ENCODE measurements at places on chromosomes 6 and 20.
A peak's percentile ranks its signal among the peaks of the same experiment; 100 is the strongest.

DNA sequence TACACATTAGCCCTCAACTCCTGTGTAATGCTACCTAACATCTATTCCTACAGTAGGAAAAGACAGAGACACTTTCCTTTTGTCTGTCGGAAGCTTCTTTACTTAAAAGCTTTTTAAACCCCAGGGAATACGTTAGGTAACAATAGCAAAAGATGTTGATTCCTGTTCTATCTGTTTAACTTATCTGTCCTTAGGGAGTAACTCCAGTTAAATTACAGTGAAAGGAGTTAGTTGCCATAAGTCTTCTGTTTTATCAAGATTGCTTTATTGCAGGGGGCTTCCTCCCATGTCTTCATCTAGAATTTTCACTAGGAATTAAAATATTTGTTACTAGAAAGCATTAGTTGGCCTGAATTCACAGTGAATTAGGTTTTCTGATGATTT, 26.2 kb downstream of the TOP1 start:
- no peak for DNase-seq

- DNase-seq: no peak
These were observed 38.5 kb downstream of the DLGAP4 start for GRCh38 chr20:36344517-36345132.

DNA sequence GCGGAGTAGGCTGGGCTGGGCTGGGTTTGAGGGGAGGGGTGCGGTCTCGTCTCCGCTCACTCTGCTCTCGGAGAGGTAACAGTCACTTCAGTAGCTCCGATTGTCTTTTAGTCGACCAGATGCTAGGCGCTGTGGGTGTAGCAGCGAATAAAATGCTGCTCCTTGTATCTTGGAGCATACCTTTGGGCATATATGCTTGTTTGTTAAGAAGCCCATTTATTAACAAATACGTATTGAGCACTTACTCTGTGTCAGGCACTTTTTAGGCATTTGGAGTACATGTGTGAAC, 545 bp downstream of the ACTR5 start:
- DNase-seq: no peak

DNA sequence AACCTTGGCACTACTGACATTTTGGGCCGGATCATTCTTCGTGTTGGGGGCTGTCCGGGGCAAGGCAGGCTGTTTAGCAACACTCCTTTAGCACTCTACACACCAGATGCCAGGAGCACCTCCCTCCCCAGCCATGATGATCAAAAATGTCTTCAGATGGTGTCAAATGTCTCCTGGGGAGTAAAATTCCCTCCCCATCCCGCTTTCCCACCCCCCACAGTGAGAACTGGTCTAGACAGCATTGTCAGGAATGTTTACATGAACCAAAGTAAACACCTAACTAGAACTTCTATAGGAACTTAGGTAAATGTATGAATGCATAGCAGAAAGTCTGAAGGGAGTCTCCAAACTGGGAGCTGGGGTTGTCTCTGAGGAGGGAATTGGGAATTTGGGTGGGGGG, 70.0 kb upstream of the TOP1 start:
- DNase-seq: no peak

- DNase-seq: no peak
These were observed 59.2 kb downstream of the RBM38 start for GRCh38 chr20:57450419-57450818.

GRCh38 chr6:35642471-35643161, 46.1 kb downstream of the FKBP5 start:
- DNase-seq: no peak

DNA sequence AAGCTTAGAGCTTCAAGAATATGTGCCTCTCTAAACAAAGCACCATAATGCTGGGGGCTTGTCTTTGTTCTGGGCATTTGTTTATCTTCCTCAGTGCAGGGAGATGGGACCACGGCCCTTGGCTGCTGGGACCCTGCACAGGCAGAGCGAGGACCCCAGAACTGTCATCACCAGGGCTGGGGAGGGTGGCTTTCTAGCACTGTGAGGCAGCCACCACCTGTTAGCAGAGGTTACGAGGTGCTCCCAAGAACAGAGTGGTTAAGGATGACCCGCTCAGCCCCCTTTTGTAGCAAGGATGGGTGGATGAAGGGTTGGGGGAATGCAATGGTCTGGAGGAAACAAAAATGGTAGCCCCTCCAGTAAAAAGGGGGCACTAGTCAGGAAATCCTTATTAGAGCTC, 34.9 kb downstream of the METTL24 start:
- no peak for DNase-seq

DNA sequence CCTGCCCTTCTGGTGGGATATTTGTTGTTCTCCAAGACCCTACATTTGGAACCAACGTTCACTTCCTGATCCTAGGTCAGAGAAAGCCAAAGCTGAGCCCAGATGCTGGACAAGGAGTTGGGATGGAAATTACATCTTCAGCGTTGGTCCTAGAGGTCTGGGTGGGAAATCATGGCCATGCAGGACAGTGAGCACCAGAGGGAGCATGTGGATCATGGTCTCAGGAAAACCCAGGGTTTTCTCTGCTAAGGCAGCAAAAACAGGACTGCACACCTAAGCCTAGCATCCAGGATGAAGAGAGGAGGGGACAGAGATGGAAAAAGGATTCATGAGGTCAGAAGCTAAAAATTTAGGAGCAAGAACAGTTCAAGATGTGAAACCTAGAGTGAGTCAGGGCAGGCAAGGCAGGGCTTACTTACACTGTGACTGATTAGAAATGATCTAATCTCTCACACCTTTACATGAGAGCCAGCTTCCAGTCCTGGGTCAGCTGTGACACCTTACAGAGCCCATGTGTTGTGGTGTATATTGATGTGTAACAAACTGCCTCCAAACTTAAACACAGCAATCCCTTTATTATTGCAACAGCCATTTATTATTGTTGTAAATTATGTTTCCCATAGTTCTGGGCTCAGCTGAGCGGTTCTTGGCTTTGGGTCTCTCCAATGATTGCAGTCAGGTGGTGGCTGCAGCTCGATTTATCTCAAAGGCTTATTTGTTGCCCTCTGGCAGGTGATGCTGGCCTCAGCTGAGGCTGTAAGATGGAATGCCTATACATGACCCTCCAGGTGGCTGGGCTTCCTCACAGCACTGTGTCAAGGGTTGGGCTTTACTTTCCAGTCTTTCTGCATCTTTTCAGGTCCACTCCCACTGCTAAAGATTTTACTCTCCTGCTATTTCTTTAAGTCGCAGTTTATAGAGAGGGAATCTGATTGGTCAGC, 6.5 kb downstream of the C20orf202 start:
- DNase-seq: peak; percentile 24

DNA sequence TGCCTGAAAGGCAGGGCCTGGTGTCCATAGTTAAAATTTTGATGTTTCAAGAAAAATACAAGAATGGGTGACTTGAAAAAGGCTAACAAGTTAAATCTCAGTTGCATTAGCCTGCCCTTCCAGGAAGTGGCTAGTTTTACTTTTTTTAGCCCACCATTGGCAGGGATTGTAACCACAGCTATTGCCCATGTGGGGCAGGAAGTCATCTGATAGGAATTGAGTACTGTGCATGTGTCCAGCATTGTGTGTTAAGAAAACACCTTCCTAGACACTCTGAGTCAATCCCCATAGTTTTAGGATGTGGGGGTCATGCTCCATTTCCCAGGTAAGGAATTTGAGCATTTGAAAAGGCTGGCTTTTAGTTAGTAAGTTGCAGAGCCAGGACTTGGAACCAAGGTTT, 26.9 kb downstream of the LYRM2 start:
- DNase-seq: peak; percentile 35

GRCh38 chr6:3811191-3811590, 38.0 kb upstream of the FAM50B start:
- DNase-seq: no peak

- no peak for DNase-seq
These were observed 72.9 kb upstream of the EEF1E1 start for GRCh38 chr6:8175046-8175777.

DNA sequence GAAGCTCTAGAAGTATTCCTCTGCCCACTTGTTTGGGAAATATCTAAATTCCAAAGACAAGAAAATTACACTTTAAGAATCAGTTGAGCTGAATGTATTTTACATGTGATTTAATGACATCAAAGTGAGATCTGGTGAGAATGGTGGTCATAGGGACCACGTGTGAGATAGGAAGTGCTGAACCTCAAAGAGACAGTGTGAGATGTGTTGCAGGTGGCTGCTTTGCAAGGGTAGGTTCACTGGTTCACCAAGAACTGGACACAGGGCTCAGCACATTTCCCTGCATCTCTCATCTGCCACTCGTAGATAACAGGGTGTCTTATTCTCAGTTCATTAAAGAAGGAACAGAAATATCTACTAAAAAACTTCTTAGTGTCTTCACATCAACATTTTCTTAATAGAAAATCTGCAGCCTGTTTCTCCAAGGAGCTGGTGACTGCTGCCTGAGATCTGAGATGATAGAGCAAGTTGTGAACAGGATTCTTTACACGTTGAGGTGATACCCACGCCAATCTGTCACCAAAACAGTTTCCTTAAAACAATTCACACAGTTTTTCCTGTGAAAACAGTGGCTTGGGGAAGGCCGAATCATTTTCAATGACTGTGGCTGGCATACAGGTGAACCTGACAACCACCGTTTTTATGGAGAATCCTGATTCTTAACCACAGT, 7.2 kb downstream of the CCR6 start:
- DNase-seq: no peak

DNA sequence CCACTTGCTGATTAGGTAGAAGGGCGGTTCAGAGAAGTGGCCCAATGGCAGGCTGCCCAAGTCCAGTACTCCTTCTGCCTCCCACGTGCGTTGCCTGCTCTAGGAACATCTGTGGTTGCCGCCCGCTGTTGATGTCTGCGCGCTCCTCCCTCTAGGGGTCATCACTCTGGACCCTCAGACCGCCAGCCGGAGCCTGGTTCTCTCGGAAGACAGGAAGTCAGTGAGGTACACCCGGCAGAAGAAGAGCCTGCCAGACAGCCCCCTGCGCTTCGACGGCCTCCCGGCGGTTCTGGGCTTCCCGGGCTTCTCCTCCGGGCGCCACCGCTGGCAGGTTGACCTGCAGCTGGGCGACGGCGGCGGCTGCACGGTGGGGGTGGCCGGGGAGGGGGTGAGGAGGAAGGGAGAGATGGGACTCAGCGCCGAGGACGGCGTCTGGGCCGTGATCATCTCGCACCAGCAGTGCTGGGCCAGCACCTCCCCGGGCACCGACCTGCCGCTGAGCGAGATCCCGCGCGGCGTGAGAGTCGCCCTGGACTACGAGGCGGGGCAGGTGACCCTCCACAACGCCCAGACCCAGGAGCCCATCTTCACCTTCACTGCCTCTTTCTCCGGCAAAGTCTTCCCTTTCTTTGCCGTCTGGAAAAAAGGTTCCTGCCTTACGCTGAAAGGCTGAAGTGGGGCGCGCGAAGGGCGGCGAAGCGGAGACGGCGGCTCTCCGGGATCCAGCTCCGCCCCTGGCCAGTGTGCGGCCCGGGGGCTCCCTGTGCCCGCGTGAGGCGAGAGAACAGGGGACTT, 8.5 kb downstream of the TRIM15 start:
- no peak for DNase-seq

GRCh38 chr6:127893541-127893940, 7.3 kb downstream of the THEMIS start:
- DNase-seq: no peak

DNA sequence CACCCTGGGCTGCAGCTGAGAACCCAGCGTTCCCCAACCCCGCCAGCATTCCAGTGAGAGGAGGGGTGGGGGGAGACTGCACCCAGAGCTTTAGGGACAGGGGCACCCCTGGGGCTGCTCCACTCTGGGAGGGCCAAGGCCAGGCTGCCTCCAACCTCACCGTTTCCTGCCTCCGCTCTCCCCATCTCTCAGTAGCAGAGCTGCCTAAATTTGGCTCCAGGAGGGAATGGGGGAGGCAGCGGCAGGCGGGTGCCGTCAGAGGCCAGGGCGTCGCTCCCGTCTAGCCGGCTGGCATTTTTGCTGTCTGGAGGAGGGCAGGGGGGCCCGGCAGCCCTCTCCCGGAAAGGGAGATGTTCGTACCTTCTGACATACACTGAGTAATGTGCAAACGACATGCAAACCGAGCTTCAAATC, 46.6 kb downstream of the NOL4L start:
- no peak for DNase-seq

DNA sequence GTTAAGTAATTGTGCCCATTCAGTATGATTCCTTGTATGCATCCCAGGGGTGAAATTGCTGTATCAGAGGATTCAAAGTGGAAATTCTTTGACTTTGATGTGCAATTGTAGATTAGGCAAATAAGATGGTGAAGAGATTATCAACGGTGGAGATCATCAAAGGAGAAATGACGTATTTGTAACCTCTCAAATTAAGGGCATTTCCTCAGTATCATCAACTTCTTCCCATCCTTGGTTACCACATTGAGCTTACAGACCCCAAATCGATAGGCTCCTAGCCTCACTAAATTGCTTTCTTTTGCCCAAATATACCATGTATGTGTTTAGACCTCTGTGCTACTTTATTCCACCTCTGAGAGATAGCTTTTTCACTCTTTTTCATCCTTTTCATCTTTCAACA, 213.1 kb upstream of the ZFP64 start:
- DNase-seq: no peak

DNA sequence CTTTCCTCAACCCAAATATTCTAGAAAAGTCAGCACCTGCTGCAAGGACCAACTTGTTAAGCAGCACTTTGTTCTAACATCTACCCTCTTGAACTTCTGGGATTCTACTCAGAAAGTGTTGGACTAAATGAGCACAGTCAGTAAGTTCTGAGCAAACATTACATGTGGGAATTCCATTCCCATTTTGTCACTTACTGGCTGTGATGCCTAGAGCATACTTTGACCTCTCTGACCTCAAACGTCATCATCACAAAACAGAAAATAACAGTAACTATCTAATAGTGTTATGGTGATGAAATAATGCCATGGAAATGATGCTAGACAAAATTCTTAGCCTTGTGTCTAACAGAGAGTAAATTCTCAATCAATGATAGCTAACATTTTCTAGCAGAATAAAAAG, 829.4 kb downstream of the EPHA7 start:
- DNase-seq: no peak

DNA sequence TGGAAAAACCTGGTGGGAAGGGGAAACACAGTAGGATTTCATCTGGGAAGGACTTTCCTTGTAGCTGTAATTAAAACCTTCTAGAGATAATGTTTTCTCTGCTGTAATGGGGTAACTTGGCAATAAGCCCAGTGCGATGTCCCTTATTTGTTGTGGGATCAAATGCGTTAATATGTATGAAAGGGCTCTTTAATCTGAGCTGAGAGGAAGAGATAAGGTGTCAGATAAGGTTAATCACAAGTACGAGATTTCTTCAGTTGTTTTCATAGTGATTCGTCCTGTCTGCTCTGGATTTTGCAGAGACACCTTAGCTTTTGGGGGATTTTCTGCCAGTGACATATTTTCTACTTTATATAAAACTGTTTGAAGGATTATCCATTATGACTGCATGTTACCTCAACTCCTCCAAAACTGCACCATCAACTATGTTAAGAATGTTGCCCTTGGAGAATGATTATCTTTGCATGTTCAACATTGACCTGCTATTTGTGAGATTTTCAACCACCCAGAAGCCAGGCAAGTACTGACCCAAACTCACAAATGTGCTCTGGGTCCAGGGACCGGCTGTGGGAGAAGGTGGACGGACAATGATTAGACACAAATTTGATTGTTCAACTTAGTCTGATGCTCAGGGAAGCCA, 21.2 kb upstream of the ELOVL5 start:
- no peak for DNase-seq

GRCh38 chr20:20425823-20426654, 58.1 kb downstream of the INSM1 start:
- no peak for DNase-seq
